ENCODE measurements at places on chromosomes 6 and 20.

DNA sequence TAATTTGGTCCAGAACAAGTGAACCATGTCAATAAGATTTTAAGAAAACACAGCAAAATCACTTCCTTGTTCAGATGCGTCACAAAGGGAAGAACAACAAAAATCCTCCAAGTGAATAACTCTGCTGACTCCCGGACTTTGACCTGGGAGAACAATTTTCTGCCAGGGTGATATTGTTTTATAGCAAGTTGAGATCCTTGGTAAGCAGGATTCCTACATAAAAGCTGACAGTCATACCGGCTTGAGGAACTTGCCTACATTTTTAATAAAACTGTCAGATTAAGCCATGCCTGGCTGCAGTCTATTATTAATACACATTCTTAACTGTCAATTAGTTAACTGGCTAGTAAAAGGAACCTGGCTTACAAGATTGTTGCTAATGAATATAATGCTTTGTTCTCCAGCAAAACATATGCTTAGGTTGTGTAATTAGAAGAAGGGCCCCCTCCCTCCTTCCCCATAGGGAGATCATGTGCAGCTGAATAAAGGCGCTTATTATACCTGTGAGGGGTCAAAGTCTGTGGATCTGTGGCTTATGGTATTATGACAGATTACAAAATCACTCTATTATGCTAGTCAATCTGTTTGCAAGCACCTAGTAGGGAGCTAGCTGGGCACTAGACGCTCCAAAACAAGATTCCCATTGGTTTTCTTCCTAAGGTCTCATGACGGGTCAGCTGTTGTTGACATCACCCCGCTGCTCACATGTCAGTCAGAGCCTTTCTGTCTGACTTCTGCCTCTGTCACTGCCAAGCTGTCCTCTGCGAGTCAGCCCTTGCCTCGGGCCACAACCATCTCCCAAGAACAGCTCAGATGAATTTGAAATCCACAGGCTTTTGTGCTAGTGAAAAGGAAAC lies 44.6 kb upstream of the SEC63 start:
- no peak for DNase-seq

GRCh38 chr6:111952821-111953540 lies 79.7 kb upstream of the FYN start:
- no peak for DNase-seq

DNA sequence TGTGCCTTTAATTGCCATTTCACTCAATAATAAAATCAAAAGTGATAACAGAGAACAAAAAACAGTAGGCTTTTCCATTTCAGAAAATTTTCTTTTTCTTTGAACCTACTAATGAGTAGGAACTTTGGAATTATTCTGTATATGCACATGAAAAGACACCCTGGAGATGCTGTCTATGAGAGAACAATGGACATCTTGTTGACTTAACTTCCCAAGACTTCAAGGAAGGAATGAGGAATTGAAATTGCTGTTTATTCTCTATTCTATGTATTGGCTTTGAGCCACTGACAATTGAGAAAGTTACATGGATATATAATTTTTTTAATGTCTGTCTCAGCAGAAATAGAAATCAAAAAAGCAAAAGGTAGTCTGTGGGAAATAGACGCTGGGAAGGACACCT lies 98.6 kb upstream of the PCSK2 start:
- no peak for DNase-seq

- no peak for DNase-seq
These were observed 10.9 kb downstream of the PSMB1 start for GRCh38 chr6:170542031-170542719.

- no peak for DNase-seq
These were observed 41.3 kb downstream of the ADGRF1 start for GRCh38 chr6:47000842-47001241.

GRCh38 chr20:53413186-53413631 lies 180.4 kb downstream of the ZNF217 start:
- DNase-seq: no peak

DNA sequence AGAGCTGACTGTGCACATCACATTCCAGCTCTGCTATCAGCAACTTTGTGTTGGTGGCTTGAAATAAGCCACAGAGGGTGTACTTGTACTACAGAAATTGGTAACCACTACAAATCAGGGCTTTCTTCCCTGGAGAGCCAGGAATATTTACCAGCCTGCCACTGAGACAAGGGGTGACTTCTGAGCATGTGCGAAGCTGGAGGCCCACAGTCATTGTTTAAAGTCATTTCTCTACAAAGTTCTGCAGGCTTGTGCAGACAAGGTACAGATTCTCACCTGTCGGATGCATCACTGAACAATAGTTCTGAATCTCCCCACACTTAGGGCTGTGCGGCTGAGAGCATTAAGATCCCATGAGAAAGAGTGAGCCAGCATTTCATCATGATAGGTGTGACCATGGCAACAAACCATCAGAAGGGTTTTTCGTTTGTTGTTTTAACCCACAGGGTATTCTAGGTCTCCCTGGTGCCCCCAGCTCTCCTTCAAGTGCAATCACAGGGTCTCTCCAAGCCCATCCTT lies 292.8 kb downstream of the CDC5L start:
- no peak for DNase-seq

- DNase-seq: no peak
These were observed 135.2 kb upstream of the MLIP start for GRCh38 chr6:53975941-53976615.

All from stimulated activated CD8-positive, alpha-beta memory T cell treated with anti-CD3 and anti-CD28 coated beads, Interleukin-7, amount 100 ng/mL, for 1 hour (primary cell).